ENCODE measurements at places on chromosomes 13 and 19. TPM values are rescaled to one million over a fixed set of nuclear protein-coding genes. Genes with fewer than 3 reads are reported as not detected.

- peak overlapping the region; percentile 44 for H3K4me3 ChIP-seq
- no peak for DNase-seq
- H3K27me3 ChIP-seq: no peaks in the 10 kb centered on the region
- peak overlapping the region; percentile 69 for H3K27ac ChIP-seq
Observed at GRCh38 chr13:30572859-30573275, 44.9 kb upstream of the USPL1 start.

- no peaks in the 10 kb centered on the region for H3K36me3 ChIP-seq
- DNase-seq: peak; percentile 79
- H3K4me3 ChIP-seq: peak overlapping the region; percentile 56
- H3K27ac ChIP-seq: peak overlapping the region; percentile 36
- peaks cover 7% of the 10 kb centered on the region for H3K27me3 ChIP-seq
Observed at GRCh38 chr13:22925881-22926747, 254.7 kb upstream of the SGCG start.

DNA sequence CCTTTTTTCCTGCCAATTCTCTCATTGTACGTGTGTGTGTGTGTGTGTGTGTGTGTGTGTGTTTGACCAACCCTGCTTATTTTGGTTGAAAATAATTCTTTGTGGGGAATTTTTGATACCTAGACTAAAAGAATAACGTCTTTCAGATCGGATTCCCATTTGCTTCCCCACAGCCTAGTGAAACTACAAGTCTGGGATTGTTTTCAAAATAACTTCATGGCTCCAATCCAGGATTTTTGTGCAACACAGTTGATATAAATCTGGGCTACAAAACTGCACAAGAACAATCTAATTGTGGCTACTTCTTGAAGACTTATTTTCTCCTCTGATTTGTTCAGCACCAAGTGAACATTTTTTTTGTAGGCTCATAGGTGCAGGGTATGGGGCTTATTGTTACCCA is 332.8 kb upstream of the MIR17HG start:
- DNase-seq: no peak
- H3K36me3 ChIP-seq: no peaks in the 10 kb centered on the region
- H3K27me3 ChIP-seq: no peaks in the 10 kb centered on the region
- H3K4me3 ChIP-seq: no peak overlapping the region

GRCh38 chr19:2711172-2711874 is 8.8 kb upstream of the GNG7 start:
- H3K27me3 ChIP-seq: no peaks in the 10 kb centered on the region
- H3K4me1 ChIP-seq: no peaks in the 10 kb centered on the region
- H3K4me3 ChIP-seq: no peak overlapping the region
- no peaks in the 10 kb centered on the region for H3K36me3 ChIP-seq

GRCh38 chr13:20412691-20413355 is 112.8 kb downstream of the CRYL1 start:
- no peaks in the 10 kb centered on the region for H3K4me1 ChIP-seq
- no peak for DNase-seq
- H3K27ac ChIP-seq: no peak overlapping the region
- peaks cover 4% of the 10 kb centered on the region for H3K27me3 ChIP-seq
- H3K4me3 ChIP-seq: no peak overlapping the region
- no peaks in the 10 kb centered on the region for H3K36me3 ChIP-seq

- no peak overlapping the region for H3K4me3 ChIP-seq
- peaks cover 2% of the 10 kb centered on the region for H3K27me3 ChIP-seq
- peak overlapping the region; percentile 82 for H3K27ac ChIP-seq
- H3K4me1 ChIP-seq: peaks cover 43% of the 10 kb centered on the region
Observed at GRCh38 chr19:48726556-48726955, 7.0 kb upstream of the MAMSTR start.

GRCh38 chr19:45568732-45569131 is 15.9 kb downstream of the OPA3 start:
- no peak overlapping the region for H3K27ac ChIP-seq
- H3K27me3 ChIP-seq: no peaks in the 10 kb centered on the region
- no peaks in the 10 kb centered on the region for H3K4me1 ChIP-seq
- no peak overlapping the region for H3K4me3 ChIP-seq
- no peaks in the 10 kb centered on the region for H3K36me3 ChIP-seq
- DNase-seq: no peak

DNA sequence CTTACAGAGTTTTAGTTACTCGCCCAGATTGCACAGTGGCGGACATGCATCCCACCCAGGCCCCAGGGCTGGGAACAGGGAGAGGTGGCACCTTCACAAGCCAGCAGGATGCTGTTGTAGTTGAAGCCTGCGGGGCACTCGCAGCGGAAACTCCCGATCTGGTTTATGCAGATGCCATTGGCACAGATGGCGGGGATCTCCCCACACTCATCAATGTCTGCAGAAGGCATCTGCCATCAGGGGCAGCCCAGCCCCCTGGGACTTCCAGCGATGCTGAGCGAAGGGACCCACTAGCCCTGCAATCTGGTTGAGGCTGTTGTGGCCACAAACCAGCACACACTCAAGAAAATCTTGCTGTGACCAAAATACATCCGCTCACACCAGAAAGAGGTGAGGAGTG is 44.6 kb downstream of the CCL25 start:
- peak; percentile 27 for DNase-seq
- no peaks in the 10 kb centered on the region for H3K4me1 ChIP-seq
- no peak overlapping the region for H3K27ac ChIP-seq
- H3K27me3 ChIP-seq: no peaks in the 10 kb centered on the region
- H3K36me3 ChIP-seq: no peaks in the 10 kb centered on the region
- no peak overlapping the region for H3K4me3 ChIP-seq

GRCh38 chr13:73107481-73107880 is 48.7 kb downstream of the KLF5 start:
- H3K36me3 ChIP-seq: no peaks in the 10 kb centered on the region
- no peaks in the 10 kb centered on the region for H3K4me1 ChIP-seq
- no peaks in the 10 kb centered on the region for H3K27me3 ChIP-seq
- H3K4me3 ChIP-seq: no peak overlapping the region
- no peak for DNase-seq
- H3K27ac ChIP-seq: no peak overlapping the region

DNA sequence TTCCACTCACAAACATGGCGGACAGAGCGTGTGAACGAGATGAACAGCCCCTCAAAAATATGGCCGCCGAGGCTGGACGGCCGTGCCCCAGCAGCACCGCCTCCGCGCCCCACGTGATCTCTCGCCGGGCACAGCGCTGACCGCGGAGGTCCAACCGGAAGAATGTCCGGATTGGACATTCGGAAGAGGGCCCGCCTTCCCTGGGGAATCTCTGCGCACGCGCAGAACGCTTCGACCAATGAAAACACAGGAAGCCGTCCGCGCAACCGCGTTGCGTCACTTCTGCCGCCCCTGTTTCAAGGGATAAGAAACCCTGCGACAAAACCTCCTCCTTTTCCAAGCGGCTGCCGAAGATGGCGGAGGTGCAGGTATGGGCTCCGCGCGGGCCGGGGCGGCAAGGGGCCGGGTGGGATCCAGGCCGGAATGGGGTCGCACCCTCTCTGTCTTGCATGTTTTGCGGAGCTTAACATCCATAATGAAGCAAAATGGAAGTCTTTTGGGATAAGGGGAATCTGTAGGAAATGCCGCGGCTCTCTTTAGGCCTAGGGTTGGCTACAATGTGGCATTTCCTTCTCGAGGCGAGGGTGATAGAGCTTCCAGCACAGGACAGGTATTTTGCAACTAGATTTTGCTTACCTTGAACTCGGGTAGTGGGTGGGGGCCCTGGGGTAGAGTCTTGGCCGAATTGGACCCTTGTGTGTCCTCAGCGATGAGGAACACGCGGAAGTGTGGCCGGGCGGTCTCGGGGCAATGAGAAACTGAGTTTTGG is at the start of gene RPL13A:
Gene RPL13A (plus strand): TSS at position 332 of the 769 bp plus-strand sequence. CDS start 22 bp downstream, at position 354.
- H3K4me1 ChIP-seq: peaks cover 30% of the 10 kb centered on the region
- H3K4me3 ChIP-seq: peak within 1 kb of the TSS; percentile 99
- H3K36me3 ChIP-seq: peaks cover 52% of the 10 kb centered on the region
- H3K27ac ChIP-seq: peak within 1 kb of the TSS; percentile 94

CEACAM1 gene
- total RNA-seq: 13.8 TPM

PODNL1 gene
- 2.7 TPM for total RNA-seq

DBP gene
- 17.7 TPM for total RNA-seq

ACP5 gene
- 650 TPM for total RNA-seq
